ENCODE measurements at places on chromosomes 7 and 10. TPM values are rescaled to one million over a fixed set of nuclear protein-coding genes. Genes with fewer than 3 reads are reported as not detected.

Gene RTKN2
- total RNA-seq: 1.4 TPM

Gene OR2A7
- total RNA-seq: 2.1 TPM

Gene NACAD
- 0.50 TPM for total RNA-seq

Gene CYP2E1
- total RNA-seq: 0.87 TPM

Gene AVPI1
- 3.0 TPM for total RNA-seq

Gene TMEM130
- total RNA-seq: 0.38 TPM

Gene TUBAL3
- not detected for total RNA-seq

Gene LRIT2
- not detected for total RNA-seq

Gene GRIFIN
- total RNA-seq: not detected

Gene TUBB8
- total RNA-seq: not detected
